RWPE1 (cell line): ENCODE measurements at places on chromosomes 12 and 14.

DNA sequence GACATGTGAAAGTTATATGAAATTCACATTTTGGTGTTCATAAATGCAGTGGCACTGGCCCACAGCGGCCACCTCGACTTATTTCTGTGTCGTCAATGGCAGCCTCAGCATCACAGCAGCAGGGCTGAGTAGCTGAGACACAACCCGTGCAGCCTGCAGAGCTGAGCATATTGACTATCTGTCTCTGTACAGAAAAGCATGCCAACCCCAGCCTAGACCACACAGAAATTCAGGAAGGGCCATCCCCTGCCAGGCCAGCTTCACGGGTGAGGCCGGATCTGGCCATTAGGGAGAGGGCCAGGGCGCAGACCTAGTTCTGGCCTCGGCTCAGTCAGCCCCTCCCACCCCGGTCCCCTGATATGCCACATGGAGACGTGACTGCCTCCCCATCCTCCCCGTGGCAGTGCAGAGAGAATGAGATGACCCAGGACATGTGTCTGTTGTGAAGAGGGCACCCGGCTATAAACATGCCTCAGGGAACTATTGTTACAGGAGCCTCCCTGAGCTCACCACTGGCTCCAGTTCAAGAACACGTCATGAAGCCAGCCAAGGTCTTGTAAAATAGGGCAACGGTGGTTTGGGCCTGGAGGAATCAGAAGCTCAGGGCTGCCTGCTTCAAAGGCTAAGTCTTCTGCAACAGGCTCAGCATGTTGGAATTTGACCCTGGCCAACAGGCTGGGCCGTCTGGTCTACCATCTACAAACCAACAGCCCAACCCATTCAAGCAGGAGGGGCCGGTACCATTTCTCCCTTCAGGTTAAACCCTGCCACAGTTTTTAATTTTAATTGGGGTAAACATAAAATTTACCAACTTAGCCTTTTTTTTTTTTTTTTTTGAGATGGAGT, 25.5 kb downstream of the SCARB1 start:
- DNase-seq: peak; percentile 93

GRCh38 chr14:72636871-72637270, 257.0 kb downstream of the DPF3 start:
- DNase-seq: no peak

GRCh38 chr12:116284396-116284795, 6.9 kb upstream of the MED13L start:
- DNase-seq: no peak

DNA sequence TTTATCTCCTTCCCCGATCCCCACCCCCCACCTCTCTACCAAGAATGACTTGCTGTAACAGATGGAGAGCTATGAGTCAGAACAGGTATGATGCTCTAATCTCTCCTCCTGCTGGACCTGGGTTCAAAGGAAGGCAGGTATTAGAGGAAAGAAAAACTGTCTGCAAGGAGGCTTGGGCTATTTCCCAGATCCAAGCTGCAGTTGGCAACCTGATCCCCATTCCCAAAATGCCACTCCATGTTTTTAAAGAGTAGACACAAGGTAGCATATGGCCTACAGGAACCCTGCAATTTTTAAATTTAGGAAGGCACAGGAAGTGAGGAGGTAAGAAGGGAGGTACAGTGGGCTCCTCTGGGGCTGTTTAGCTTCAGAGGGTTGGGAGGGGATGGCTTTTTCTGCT, 33.0 kb downstream of the SRRM4 start:
- DNase-seq: no peak

DNA sequence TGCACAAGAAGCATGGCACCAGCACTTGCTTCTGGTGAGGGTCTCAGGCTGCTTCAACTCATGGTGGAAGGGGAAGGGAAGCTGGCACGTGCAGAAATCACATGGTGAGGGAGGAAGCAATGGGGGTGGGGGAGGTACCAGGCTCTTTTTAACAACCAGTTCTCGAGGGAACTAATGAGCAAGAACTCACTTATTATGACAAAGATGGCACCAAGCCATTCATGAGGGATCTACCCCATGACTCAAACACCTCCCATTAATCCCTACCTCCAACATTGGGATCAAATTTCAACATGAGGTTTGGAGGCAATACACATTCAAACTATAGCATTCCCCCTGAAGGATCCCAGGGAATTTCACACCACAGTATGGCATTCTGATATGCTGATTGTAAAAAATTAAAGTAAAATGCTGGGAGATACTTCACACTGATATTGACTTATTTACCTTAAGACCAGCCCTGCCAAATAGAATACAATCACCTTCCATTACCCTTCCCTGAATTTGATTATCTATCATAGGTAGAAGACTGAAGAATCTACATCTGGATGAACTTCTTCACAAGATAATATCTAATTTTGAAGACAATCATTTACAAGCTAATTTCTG, 201.7 kb upstream of the PLXNC1 start:
- DNase-seq: peak; percentile 21

DNA sequence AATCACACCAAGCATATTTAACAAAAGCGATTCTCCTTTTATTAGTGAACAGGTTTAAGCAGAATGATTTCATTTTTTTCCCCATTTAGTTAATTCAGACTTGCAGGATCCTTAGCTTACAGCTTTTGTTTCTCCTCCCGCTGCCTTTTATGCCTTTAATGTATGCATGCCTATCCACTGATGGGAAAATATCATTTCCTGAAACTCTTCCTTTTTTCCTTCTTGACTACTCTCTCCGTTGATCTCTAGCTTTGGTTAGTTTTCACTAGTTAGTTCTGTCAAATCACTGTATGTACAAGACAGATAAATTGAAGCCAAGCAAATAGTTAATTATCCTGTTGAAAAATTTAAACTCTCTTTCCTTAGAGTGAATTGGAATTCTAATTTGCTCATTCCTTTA, 26.3 kb downstream of the NKX2-1 start:
- no peak for DNase-seq

GRCh38 chr12:50201987-50202521, 34.9 kb upstream of the CERS5 start:
- peak; percentile 81 for DNase-seq

- DNase-seq: no peak
These were observed 43.2 kb downstream of the TRAFD1 start for GRCh38 chr12:112168561-112168971.

GRCh38 chr12:91271185-91271584, 88.6 kb upstream of the DCN start:
- DNase-seq: no peak

DNA sequence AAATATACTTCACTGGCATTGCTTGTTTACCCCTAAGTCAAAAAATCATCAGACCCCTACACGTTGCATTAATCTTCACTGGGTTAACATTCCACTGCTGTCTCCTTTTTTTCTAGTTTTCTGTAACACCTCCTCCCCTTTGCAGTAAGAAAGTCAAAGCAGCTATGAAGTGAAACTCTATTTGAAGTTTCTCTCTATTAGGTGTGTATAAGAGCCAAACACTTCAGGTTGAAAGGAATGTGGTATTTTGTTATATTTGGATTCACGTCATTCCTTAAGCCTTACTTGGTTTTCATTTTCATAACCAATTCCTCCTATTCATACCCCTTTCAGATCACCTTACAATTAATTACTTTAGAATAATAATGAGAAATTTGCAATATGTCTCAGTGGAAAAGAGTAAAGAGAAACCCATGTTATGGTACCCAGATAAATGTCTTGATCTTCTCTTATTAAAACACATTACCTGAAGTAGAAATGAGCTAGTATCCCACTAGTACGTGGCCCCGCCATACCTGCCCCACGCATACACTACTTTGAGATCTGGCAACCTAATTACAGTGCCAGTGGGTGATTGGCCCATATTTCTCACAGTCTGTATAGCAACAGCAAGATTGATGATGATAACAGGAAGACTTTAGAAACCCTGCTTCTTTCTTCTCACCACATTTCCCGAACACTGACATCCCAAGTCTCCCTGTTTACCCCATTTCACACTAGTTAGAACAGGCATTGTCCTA, 236.4 kb upstream of the RGS6 start:
- DNase-seq: no peak

GRCh38 chr14:51889851-51890250, 29.4 kb downstream of the GNG2 start:
- no peak for DNase-seq

DNA sequence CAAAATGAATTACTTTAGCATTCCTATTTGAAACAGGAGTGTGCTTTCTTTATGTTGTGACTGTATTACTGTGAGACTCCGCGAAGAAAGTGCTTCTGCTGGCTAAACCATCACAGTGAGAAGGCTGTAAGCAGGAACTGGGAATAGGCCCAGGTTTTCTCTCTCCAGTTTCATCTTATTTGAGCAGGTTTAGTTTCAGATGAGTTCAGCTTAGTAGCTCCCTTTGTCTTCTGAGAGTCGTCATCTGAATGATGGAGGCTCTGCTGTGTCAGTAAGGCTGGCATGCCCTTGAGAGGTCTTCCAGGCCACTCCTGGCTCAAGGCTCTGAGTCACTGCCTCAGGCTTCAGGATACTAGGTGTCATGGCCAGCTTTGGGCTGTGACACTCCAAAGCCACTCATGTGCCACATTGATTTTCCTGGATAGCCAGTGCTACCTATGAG, 205.6 kb upstream of the RGS6 start:
- DNase-seq: no peak

GRCh38 chr12:2958432-2959191, 585 bp upstream of the TEAD4 start:
- DNase-seq: peak; percentile 87

GRCh38 chr14:53950031-53950793, 6.4 kb downstream of the BMP4 start:
- DNase-seq: no peak

DNA sequence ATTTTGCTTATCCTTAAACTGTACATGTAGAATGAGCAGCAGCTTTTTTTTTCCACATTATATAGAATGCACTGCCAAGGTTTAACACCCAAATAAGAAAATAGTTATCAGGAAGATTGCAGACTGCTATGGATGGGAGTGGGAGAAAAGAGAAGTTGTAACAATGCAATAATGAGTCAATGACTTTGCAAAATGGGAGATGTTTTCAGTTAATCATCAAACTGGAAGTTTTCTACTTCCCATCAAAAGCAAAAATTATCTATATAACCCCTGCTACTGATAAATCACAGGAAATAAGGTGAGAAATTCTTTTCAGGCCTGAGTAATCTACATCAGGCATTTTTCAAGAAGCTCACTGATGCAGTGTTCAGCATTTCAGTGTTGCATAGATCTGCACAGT, 309.1 kb downstream of the GXYLT1 start:
- DNase-seq: no peak

- no peak for DNase-seq
These were observed 883 bp upstream of the CDCA4 start for GRCh38 chr14:105021656-105022275.

GRCh38 chr12:88127099-88127498, 14.8 kb downstream of the CEP290 start:
- no peak for DNase-seq

DNA sequence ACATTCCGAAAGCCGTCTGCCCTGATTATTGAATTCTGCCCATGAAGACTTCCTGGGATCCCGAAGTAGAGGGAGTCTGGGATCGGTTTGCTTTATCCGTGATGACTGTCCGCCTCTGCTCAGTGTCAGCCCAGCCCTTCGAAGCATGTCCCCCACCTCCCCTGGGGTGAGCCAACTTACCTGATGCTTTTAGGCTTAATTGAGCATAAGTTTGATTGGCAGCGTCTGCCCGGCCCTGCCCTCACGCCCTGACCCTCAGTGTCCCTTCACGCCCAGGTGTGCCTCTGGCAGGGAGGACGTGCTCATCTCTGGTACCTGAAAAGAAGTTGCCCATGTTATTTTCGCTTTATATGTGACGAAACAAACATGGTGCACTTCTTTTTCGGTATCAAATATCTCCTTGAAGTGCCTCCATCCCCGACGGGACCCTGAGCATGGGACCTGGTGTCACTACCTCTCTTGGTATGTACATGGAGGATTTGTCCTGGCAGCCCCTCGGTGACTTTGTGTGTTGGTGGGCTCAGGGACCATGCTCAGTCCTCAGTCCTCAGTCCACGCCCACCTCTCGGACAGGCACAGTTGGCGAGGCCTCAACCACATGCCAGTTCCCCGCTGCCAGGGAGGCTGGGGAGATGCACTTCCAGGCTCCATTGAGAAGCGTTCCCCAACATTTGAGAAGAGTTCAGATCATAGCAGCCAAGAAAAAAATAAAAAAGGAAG, 130.1 kb upstream of the RTL1 start:
- DNase-seq: no peak

DNA sequence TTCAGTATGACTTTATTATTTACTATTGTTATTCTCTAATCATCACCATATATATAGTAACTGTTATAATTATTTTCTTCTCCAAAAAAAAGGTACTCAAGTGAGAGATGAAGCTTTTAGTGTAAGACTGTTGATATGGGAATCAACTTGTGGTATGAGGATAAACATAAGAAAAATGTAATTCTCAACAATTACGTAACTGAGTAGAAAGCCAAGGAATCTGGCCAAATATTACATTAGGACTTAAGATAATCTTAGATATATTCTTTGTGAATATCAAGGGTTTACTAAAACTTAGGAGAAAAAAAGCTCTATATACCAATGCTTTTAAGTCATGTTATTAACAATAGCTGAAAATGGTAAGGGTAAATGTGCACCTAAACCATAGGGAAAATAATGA, 13.3 kb downstream of the SENP1 start:
- no peak for DNase-seq

DNA sequence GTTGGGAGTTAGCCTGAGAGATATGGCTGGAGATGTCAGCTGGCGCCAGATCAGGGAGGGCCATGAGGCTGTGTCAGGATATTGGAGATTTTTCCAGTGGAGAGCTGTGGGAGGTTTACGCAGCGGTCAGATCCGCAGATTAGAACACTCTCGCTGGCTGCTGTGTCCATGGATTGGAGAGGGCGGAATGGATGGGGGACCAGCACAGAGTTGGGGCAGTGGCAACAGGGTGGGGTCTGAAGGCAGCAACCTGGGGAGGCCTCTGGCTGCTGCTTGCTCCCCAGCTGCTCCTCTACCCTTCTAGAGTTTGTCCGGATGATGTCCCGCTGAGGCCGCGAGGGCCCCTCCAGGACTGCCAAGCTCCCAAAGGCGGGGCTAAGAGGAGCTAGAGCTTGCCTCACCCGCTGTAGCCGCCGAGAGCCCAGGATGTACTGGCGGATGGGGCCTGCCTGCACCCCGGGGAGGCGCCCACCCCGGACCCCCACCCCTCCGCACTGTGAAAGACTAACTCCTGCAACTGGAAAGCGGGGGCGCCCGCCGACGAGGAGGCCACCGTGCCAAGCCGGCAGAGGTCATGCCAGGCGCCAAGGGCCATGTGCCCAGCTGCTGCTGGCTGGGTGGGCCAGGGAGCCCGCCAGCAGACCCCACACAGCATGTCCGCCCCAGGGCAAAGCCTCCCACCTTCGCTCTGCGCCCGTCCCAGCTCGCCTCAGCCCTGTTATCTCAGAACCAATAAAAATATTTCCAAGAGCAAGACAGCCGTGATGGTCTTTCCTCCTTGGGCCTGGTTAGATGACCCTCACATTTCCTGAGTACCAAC, 20.2 kb upstream of the MLEC start:
- no peak for DNase-seq

- DNase-seq: no peak
These were observed 62.0 kb downstream of the ST8SIA1 start for GRCh38 chr12:22272335-22273151.

GRCh38 chr12:20423557-20423956, 55.2 kb downstream of the PDE3A start:
- DNase-seq: no peak

GRCh38 chr14:84036840-84037239, 1493.1 kb upstream of the FLRT2 start:
- DNase-seq: no peak
